Activated T-helper 1 cell treated with Interleukin-2 at 50 U/mL for 16 hours (primary cell): ENCODE measurements at places on chromosomes 13 and 19.

DNA sequence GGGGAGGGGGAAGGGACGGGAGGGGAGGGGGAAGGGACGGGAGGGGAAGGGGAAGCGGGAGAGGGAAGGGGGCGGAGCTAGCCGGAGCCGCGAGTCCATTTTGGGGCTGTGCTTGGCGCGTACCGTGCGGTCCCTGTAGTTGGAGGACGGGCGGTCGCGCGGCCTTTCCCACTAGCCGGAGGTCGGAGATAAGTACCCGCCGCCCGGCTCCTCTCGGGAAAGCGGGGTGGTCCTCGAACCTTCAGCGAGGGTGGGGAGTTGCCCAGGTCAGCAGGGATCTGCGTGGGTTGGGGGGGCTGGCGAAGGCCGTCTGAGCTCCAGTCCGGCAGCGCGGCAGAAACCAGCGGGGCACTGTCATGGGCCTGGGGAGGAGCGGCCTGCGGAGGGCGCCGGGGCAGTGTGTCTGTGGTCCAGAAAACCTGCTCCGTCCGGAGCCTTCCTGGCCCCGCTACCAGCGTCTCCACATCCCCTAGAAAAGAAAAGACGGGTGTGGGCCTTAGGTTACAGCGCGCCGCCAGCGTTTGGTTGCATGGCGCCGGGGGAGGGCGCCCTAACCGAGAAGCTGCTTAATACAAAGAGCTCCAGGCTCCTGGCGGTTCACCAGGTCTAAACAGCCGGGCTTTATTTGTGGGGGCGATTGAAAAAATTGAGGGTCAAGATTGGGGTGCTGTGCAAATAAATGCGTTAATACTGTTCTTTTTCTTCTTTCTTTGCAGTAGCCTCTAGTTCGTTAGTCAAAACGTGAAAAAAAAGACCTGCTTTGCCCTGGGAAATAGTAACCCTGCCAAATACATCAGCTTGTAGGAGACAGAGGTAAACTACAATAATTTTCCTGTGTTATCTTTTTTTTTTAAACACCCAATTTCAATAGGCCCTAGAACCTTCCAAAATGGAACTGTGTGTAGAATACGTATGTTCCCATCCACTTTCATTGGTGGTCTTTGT is at the start of gene TRIM13:
Gene TRIM13, plus strand, starts transcription at position 92 of the 945 bp plus-strand sequence. CDS start 14,899 bp downstream, outside the sequence.
- peak; percentile 71 for DNase-seq

DNA sequence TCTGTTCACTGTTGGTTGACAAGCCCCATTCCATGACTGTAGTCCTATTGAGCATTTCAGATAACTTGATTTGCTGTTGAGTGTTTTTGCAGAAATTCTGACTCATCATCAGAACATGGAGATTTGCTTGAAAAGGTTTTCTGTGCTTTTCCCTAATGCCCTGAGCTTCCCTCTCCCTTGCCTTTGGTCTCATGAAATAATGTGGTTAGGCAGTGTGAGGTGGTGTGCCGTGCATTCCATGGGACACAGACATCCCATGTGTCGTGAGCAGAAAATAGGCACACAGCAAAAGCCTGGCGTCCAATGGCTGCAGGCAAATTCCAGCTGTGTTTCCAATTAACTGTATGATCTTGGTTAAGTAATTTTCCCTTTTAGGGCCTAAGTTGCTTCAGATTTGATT is 197.4 kb downstream of the DLEU7 start:
- DNase-seq = no peak

DNA sequence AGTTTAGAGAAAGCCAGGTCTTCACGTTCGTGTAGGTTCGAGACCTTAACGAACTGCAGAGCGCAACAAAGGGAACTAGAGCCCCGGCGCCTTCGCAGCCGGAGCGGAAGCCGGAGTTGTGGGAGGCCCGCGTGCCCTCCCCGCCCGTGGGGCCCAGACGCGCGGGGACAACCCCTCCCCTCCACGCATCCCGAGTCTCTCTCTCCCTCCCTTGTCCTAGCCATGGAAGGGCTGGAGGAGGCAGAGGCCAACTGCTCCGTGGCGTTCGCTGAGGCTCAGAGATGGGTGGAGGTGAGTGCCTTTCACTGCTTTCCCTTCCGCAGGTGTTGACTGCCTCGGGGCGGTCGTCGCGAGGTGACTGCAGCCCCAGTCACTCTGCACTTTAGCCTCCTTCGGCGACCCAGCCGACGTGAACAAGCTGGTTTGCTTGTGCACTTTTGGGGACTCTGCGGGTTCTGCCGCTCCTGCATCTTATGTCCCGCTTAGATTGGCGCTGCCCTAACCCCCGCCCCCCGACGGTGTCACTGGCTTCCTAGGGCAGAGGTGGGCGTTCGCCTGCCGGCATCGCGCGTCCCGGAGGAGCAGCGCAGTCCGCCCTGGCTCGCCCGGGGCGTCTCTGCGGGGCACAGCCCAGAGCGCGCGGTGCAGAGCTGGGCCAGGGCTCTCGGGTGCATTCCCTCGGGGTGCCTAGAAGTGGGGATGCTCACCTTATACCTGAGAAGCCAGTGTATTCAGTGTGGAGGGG is 478 bp downstream of the LMO7 start:
- DNase-seq = peak; percentile 33

DNA sequence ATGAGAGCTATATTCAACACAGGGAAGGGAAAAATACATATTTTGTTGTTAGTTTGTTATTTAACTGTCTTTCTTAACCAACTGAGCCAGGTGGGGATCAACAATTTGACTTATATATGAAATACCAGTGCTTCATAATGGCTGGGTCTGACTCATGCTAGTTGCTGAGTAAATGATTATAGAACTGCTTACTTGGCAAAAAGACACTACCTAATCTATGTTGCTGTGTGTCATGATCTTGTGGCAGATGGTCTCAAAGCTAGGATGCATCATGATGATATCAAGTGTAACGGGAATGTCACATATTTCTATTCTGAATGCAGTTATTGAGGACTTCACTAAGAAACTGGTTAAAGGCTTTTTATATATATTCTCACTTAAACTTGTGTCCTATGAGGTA is 727.4 kb upstream of the SLITRK1 start:
- no peak for DNase-seq

DNA sequence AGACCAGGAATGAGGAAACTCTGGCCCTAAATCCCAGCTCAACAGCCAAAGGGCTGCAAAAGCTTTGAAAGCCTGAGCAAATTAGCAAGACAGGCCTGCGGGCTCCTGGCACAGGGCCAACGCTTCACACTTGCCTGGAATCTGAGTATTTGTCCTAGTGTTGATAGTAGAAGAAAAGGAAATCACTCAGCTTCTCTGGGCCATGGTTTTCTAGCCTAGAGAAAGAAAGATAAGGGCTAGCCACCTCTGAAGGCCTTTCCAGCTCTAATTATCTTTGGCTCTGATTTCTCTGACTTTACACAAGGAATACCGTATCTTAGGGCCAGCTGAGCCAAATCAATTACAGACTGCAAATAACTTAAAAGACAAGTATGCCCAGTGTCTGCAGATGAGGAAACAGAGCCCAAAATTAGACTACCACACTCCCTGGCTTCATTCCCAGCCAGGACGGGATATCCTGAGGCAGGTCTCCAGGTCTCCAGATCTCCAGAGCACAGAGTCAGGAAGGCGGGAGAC is 69.6 kb downstream of the STK24 start:
- no peak for DNase-seq

DNA sequence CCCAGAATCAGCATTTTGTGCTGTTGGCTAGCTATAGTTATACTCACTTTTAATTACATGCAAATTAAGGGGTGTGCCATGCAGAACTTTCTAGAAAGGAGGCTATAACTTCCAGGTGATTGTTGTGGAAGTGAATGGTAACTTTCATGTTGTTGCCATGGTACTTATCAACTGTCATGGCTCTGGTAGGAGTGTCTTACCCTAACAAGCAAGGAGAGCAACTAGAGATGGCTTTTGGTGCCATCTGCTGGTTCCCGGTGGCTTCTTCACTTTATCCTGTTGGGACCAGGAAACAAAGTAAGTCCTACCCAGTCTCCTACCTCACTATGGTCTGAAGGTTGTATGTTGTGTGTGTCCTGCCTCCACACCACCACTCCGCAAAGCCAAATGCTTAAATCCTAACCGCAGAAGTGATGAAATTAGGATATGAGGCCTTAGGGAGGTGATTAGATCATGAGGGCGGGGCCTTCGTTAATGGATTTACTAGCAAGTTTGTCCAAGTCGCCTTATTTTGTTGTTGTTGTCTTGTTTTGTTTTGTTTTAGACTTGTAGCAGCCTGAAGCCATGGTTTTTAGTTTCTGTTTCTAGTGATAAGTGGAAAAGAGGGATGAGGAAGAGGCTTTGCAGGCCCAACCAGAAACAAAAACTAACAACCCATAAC is 22.6 kb downstream of the FBXL12 start:
- DNase-seq = peak; percentile 70

- no peak for DNase-seq
These were observed 28.7 kb downstream of the ANKRD10 start for GRCh38 chr13:110885966-110886869.

GRCh38 chr13:111914241-111915103 is 152.5 kb upstream of the SOX1 start:
- DNase-seq = no peak

GRCh38 chr19:48844472-48844871 is 8.2 kb upstream of the HSD17B14 start:
- no peak for DNase-seq

GRCh38 chr13:90500569-90500968 is 846.9 kb upstream of the MIR17HG start:
- no peak for DNase-seq

DNA sequence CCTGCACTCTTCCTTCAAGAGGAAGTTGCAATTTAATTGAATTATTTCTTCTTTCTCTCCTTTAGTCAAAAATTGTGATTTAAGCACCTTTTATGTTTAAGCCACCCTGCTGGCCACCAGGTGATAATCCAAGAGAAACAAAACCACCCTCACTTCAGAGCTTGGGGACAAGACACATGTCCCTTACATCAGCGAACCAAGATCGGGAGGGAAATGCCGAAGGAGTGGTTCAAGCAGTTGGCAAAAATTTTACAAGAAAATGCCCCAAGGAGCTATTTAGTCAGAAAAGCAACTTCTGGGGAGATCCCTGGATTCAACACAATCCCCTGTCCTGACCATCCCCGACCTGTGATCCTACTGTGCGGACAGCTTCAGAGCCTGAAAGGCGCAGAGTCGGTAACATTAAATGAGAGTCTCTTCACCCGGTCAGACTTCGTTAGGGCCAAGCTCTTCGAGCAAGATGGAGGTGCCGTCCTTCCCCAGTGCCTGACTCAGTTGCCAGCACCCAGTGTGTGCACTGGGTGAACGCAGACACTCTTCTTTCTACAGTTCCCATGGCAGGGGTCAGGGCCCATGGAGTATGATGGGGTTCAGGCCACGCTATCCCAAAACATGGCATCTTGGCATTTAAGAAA is 78.6 kb upstream of the TM9SF2 start:
- DNase-seq = no peak

DNA sequence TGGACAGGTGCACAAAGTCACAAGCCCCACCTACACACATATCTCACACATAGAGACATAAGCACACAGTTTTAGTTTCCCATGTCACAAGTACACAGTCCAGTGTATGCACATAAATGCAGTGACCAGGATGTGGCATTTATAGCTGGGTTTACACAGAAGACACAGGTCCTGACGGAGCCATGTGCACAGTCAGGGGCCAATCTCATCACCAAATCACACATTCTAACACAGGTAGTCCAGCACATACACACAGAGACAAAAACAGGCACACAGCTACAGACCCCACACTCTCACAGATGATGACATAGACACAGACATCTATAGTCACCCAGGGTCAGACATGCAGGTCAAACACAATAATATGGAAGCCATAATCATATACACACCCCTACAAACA is 2.1 kb downstream of the NUMBL start:
- no peak for DNase-seq

GRCh38 chr19:46967578-46968032 is 52.0 kb upstream of the NPAS1 start:
- no peak for DNase-seq

- DNase-seq = no peak
These were observed 31.5 kb upstream of the MAP3K10 start for GRCh38 chr19:40159744-40160143.

DNA sequence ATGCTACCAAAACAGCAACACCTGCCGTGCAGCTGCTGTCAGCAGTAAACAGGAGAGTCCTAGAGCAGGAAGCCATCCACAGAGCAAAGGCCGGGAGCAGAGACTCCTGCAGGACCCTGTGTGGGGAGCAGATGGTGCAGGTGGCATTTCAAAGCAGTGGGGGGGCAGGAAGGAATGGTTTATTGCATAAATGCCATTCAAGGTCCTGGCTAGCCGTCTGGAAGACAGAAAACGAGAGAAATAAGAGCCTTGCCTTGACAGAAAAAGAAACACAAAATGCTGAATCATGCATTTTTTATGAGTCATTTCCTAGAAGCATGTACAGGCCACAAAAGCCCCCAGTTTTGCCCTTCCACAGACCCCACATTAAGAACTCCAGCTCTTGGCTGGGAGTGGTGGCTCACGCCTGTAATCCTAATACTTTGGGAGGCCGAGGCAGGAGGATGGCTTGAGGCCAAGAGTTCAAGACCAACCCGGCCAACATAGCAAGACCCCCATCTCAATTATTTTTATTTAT is 5.4 kb downstream of the RSPH6A start:
- DNase-seq = no peak

DNA sequence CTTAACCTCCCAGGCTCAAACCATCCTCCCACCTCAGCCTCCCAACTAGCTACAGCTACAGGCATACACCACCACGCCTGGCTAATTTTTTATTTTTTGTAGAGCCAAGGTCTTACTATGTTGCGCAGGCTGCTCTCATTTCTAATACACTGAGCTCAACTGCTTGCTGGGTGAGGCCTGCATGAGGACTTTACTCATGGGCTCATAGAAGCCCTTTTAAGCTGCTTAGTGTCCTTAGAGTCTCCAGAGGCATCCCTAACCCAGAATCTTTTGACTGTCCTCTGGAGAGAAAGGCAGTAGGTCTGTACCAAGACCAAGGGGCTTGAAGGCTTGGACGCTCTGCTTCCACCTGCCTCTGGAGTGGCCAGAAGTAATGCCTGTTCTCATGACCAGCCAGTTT is 141.6 kb downstream of the TM9SF2 start:
- DNase-seq = no peak

DNA sequence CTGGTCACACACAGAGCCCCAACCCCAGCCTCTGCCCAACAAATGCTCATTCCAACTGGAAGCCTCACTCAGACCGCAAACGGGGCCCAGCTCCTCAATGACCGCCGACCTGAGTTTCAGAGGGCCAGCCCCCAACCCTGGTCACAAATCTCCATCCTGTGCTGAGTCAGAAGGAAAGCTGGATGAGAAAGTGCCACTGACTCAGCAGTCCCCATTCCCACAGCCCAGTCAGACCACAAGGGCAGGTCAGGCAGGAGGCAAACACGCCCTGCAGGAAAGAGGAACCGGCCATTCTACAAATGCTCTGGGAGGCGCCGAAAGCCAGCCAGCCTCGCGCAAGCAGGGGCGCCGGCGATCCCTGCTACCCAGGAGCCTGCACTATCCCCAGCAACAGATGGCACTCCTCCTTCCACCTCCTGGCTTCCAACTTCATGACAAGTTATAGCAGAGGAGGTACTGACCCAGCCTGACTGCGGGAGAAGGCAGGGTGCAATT is 14.1 kb upstream of the PRKD2 start:
- DNase-seq = no peak

- no peak for DNase-seq
These were observed 1.8 kb downstream of the ZNF114 start for GRCh38 chr19:48271531-48272151.

- no peak for DNase-seq
These were observed 116.5 kb upstream of the VSTM2B start for GRCh38 chr19:29409076-29409862.
